ENCODE measurements at places on chromosomes 6 and 20. TPM values are rescaled to one million over a fixed set of nuclear protein-coding genes. Genes with fewer than 3 reads are reported as not detected.

MAPK13 gene
- total RNA-seq: 34.1 TPM

SIGLEC1 gene
- not detected for total RNA-seq

PLG gene
- not detected for total RNA-seq

SLC26A8 gene
- not detected for total RNA-seq

ALDH5A1 gene
- total RNA-seq: 1.3 TPM

EPPIN gene
- total RNA-seq: not detected

BFSP1 gene
- 1.5 TPM for total RNA-seq

Data from uterine smooth muscle cell (primary cell).